ENCODE measurements at places on chromosomes 4 and X.
A peak's percentile ranks its signal among the peaks of the same experiment; 100 is the strongest.

GRCh38 chr4:8543623-8544022 is 36.6 kb upstream of the GPR78 start:
- no peak overlapping the region for H3K4me3 ChIP-seq
- DNase-seq = no peak
- no peaks in the 10 kb centered on the region for H3K4me1 ChIP-seq
- H3K36me3 ChIP-seq = no peaks in the 10 kb centered on the region

DNA sequence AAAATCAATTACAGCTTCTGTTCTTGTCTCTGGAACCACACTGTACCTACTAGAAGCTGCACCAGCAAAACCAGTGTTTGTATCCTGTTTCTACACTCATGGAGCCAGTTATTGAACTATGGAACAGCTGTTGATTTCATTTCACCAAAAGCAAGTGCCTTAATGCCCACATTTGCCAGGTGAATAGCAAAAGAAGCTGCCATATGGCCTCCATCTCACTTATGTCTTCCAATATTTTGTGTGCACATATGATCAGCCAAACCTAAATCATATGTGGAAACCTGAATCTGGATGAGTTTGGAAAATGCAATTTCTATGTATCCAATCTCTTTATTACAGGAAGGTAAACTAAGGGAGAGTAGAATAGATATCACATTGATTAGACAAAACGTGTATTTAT is 415.8 kb upstream of the GRID2 start:
- H3K27ac ChIP-seq = no peak overlapping the region
- no peak for DNase-seq
- H3K4me3 ChIP-seq = no peak overlapping the region
- H3K36me3 ChIP-seq = no peaks in the 10 kb centered on the region
- H3K4me1 ChIP-seq = no peaks in the 10 kb centered on the region

- DNase-seq = no peak
- H3K27ac ChIP-seq = no peak overlapping the region
- no peaks in the 10 kb centered on the region for H3K4me1 ChIP-seq
- H3K4me3 ChIP-seq = no peak overlapping the region
- no peaks in the 10 kb centered on the region for H3K27me3 ChIP-seq
Observed at GRCh38 chr4:95167805-95168204, 381.0 kb downstream of the UNC5C start.

- H3K4me3 ChIP-seq = no peak overlapping the region
- peaks cover 2% of the 10 kb centered on the region for H3K4me1 ChIP-seq
- H3K27ac ChIP-seq = no peak overlapping the region
- no peak for DNase-seq
Observed at GRCh38 chrX:10120828-10121227, 35.9 kb upstream of the CLCN4 start.

DNA sequence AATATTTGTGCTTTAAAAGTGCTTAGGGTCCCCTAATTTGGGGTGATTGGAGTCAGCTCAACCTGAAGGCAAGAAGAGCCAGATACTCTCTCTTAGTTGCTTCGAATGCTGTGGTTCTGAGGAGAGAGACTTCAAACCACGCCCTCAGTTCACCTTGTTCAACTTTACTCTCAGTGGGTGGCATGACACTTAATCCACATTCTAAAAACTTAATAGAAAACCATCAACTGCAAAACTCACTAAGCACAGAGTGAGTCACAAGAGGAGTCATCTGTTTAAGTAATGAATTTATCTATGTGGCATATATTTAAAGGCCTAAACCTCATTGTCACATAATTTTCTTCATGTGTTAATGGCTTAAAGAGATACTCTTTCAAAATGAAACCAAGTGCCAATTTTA is 99.5 kb upstream of the SLC4A4 start:
- no peaks in the 10 kb centered on the region for H3K36me3 ChIP-seq
- H3K27me3 ChIP-seq = no peaks in the 10 kb centered on the region
- DNase-seq = no peak
- H3K27ac ChIP-seq = no peak overlapping the region
- no peaks in the 10 kb centered on the region for H3K4me1 ChIP-seq

GRCh38 chr4:54281054-54281766 is 52.1 kb downstream of the PDGFRA start:
- peaks cover 15% of the 10 kb centered on the region for H3K36me3 ChIP-seq
- H3K27me3 ChIP-seq = no peaks in the 10 kb centered on the region
- peak; percentile 96 for DNase-seq
- H3K4me3 ChIP-seq = no peak overlapping the region

- no peak for DNase-seq
- no peaks in the 10 kb centered on the region for H3K36me3 ChIP-seq
- H3K27ac ChIP-seq = no peak overlapping the region
- H3K4me1 ChIP-seq = no peaks in the 10 kb centered on the region
- H3K27me3 ChIP-seq = no peaks in the 10 kb centered on the region
- no peak overlapping the region for H3K4me3 ChIP-seq
Observed at GRCh38 chr4:87978681-87979080, 3.2 kb downstream of the SPP1 start.

Data from ascending aorta (tissue), 2 donors.